ENCODE measurements at places on chromosomes 4 and X. TPM values are rescaled to one million over a fixed set of nuclear protein-coding genes. Genes with fewer than 3 reads are reported as not detected.

The MAGEA8 gene
- total RNA-seq: not detected

The KLHL4 gene
- total RNA-seq: 13.9 TPM

The ESX1 gene
- not detected for total RNA-seq

The FREM3 gene
- total RNA-seq: not detected

The LRRC66 gene
- 0.10 TPM for total RNA-seq

All from glomerular endothelial cell (primary cell).